ENCODE measurements at places on chromosomes 3 and 15. TPM values are rescaled to one million over a fixed set of nuclear protein-coding genes. Genes with fewer than 3 reads are reported as not detected.

DNA sequence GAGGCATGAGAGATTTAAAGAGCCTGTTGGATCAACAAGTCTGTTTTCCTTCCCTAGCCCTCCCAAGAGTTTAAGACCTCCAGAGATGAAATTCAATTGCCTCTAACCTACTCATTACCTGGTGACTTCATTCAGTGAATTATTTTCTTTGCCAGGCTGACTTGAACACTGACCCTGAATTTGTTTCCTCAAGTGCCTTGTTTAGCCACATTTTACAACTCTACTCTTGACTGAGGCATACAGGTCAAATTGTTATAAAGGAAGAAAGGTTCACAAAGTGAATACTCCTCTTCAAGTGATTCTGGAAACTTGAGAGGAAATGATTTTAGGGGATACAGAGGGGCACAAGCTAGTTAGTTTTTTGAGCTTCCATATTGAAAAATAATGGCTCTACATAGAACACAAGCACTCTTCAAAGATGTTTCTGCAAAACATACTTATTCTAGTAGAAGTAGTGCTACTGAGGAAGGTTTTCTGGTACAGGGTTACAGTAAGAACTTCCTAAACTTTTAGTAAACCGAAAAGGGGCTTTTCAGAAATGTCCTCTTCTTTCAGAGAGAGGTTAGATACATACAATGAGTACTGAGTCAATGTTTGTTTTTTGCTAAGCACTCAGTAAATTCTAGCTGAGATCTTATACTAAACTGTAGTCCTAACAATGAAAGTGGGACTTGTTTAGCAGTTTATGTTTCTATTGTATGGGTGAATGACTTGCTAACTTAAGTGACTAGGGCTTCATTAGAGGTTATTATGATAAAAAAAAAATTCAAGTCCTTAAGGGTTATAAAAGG is 137.4 kb upstream of the SATB1 start:
- H3K4me3 ChIP-seq = no peak overlapping the region
- no peaks in the 10 kb centered on the region for H3K36me3 ChIP-seq
- no peaks in the 10 kb centered on the region for H3K4me1 ChIP-seq
- no peak overlapping the region for H3K27ac ChIP-seq
- H3K27me3 ChIP-seq = peaks cover 14% of the 10 kb centered on the region
- DNase-seq = no peak

Gene ADAMTS7
- total RNA-seq = 12.0 TPM

- H3K27ac ChIP-seq = no peak overlapping the region
- no peaks in the 10 kb centered on the region for H3K27me3 ChIP-seq
These were observed 76.0 kb upstream of the NECTIN3 start for GRCh38 chr3:110995461-110996231.

Gene CCDC54
- not detected for total RNA-seq

DNA sequence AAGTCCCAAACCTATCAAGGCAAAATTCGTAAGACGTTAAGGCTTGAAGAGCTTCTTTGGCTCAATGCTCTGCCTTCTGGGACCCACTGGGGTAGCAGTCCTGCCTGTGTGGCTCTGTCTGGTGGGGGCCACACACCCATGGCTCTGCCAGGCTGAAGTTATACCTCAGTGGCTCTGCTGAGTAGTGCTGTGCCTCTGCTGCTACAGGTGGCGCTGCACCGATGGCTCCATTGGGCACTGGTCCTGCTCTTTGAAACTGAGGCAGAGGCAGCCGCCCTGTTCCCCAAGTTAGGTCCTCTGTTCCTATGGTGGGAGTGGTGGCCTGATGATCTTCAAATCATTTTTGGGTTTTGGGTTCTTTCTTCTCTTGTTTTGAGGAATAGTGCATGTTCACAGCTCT is 68.0 kb upstream of the AP4E1 start:
- no peak overlapping the region for H3K27ac ChIP-seq
- H3K4me3 ChIP-seq = no peak overlapping the region
- no peaks in the 10 kb centered on the region for H3K36me3 ChIP-seq
- no peak for DNase-seq

GRCh38 chr15:42210696-42211095 is 2.6 kb upstream of the VPS39 start:
- no peak overlapping the region for H3K27ac ChIP-seq
- H3K36me3 ChIP-seq = peaks cover 17% of the 10 kb centered on the region
- peaks cover 17% of the 10 kb centered on the region for H3K4me1 ChIP-seq
- no peaks in the 10 kb centered on the region for H3K27me3 ChIP-seq
- H3K4me3 ChIP-seq = no peak overlapping the region

DNA sequence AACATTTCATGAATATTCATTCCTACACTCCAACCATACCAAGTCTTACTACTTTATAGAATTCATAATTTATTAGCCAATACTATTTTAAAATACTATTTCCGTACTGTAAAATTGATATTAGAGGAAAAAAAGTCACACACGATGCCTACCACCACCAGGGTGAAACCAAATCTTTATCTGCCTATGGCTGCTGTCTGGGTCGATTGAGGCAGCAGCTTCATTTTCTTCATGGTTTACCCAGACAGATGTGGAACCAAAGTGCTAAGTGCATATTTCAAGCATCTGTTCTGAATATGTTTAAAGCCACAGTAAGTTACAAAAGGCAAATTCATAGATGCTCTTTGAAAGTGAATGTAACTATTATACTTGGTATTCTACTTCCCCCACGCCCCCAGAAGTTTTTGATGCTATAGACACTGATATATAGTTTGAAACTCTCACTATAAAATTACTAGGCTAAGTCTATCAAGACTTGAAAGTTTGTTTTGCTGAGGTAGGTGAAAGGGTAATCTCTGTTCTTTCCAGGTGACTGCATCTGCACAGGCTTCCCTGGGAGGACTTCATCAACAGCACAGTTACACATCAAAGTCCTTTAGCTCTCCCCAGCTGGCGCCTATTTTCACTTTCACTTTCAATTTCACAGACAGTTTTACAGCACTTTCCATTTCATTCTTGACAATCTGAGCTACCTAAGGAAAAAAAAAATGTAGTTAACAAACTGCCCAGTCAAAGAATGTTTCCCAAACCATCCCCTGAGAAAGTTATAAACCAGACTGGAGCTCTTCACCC is 113.9 kb downstream of the POLQ start:
- peaks cover 5% of the 10 kb centered on the region for H3K36me3 ChIP-seq
- no peak overlapping the region for H3K4me3 ChIP-seq
- H3K27me3 ChIP-seq = no peaks in the 10 kb centered on the region
- H3K4me1 ChIP-seq = no peaks in the 10 kb centered on the region

DNA sequence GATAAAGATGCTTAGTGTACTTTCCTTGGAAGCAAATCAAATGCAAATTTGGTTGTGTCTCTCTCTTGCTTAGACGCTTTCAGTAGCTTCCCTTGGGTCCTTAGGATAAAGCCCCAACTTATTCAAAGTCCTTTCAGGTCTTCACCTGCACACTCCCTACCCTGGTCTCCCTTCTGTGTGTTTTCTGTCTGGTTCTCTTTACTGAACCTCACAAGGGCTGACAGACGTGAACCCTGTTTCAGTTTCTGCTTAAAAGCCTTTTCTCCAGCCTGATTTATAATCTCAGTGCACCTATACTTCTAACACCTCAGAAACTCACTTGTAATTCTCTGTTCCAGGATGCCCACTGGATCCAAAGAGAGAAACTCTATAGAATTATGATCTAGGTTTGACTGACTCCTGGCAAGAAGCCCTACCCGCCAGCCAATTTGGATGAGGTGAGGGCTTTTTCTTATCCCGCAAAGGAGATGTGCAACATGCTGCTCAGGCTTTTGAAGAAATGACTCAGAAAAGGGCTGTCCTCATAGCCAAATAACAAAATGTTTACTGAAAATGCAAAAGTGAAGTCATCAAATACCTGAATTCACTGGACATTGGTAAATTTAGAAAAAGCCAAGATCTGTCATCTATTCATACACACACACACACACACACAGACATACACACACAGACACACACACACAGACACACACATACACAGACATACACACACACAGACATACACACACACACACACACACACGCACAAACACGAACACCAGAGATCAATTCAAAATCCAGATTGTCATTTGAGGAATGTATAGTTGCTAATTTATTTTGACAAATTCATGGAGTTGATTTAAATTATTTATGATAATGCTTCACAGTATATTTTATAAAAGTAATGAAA is 102.4 kb upstream of the EOMES start:
- no peaks in the 10 kb centered on the region for H3K27me3 ChIP-seq
- H3K36me3 ChIP-seq = no peaks in the 10 kb centered on the region
- H3K27ac ChIP-seq = no peak overlapping the region
- H3K4me1 ChIP-seq = no peaks in the 10 kb centered on the region

- H3K27ac ChIP-seq = no peak overlapping the region
- no peak for DNase-seq
- no peak overlapping the region for H3K4me3 ChIP-seq
These were observed 2.4 kb downstream of the SLC49A4 start for GRCh38 chr3:122797291-122797690.

- no peaks in the 10 kb centered on the region for H3K27me3 ChIP-seq
- H3K27ac ChIP-seq = no peak overlapping the region
- H3K36me3 ChIP-seq = no peaks in the 10 kb centered on the region
- H3K4me3 ChIP-seq = no peak overlapping the region
- 0 out of 2 replicates have a peak, but pooled peaks cover 6% of the 10 kb centered on the region for H3K4me1 ChIP-seq
These were observed 16.1 kb downstream of the SH2D7 start for GRCh38 chr15:78108300-78109084.

Gene IDH2
- total RNA-seq = 48.1 TPM

Gene RHCG
- total RNA-seq = not detected

DNA sequence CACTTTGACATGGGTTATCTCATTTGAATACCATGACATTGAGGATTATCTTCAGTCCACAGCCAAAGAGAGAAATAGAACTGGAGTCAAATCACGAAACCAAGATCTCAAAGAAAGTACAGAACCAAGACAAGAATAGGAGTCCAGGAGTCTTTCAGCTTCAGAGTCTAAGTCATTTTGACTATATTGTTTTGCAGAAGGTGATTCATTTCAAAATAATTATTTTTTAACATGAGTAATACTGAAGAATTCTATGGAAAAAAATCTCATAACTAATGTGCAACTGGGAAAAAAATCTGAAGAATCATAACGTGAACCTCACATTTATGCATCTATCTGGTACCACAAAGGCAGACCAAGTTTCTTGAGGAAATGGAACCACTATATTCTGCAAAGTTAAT is 60.3 kb downstream of the UBE3A start:
- H3K4me1 ChIP-seq = no peaks in the 10 kb centered on the region
- H3K27ac ChIP-seq = no peak overlapping the region
- H3K36me3 ChIP-seq = peaks cover 15% of the 10 kb centered on the region
- H3K27me3 ChIP-seq = no peaks in the 10 kb centered on the region

Measured in HCT116 (cell line).